EL (cell line): ENCODE measurements at places on chromosomes 5 and 9.

GRCh38 chr5:139664727-139665351, 16.7 kb downstream of the CXXC5 start:
- no peak for DNase-seq

DNA sequence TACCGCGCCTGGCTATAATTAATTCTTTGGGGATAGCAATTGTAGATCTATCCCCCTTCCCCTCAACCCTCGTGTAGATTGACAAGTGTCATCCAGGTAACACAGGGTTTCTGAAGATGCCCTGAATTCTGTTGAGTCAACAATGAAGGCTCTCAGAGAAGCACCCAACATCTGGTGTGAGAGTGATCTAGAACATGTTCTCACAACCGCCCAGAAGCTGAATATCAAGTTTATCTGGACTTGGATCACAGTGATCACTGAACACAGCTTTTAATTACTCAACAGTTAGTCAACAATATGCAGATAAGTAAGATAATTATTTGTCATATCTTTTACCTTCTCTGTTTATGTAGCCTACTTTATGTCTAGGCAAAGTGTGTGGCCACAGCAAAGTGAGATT, 204.2 kb upstream of the RGMB start:
- no peak for DNase-seq

GRCh38 chr5:27906931-27907601, 868.7 kb upstream of the CDH9 start:
- no peak for DNase-seq

- DNase-seq: peak; percentile 39
Measured at GRCh38 chr9:111598733-111599091, 735 bp downstream of the PTGR1 start.

- DNase-seq: no peak
Measured at GRCh38 chr5:149546974-149547373, 4.3 kb downstream of the CSNK1A1 start.

DNA sequence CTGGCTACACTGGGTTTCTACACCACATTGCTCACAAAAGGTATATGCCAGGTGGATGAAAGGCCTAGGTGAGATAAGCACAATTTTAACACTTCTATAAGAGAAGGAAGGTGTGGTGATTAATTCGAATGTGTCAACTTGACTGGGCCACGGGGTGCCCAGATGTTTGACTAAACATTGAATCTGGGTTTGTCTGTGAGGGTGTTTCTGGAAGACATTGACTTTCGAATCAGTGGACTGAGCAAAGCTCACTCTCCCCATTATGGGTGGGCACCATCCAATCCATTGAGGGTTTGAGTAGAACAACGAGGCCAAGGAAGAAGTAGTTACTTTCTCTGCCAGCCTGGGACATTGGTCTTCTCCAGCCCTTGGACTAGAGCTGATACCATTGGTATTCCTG, 78.2 kb upstream of the COL5A1 start:
- DNase-seq: no peak

DNA sequence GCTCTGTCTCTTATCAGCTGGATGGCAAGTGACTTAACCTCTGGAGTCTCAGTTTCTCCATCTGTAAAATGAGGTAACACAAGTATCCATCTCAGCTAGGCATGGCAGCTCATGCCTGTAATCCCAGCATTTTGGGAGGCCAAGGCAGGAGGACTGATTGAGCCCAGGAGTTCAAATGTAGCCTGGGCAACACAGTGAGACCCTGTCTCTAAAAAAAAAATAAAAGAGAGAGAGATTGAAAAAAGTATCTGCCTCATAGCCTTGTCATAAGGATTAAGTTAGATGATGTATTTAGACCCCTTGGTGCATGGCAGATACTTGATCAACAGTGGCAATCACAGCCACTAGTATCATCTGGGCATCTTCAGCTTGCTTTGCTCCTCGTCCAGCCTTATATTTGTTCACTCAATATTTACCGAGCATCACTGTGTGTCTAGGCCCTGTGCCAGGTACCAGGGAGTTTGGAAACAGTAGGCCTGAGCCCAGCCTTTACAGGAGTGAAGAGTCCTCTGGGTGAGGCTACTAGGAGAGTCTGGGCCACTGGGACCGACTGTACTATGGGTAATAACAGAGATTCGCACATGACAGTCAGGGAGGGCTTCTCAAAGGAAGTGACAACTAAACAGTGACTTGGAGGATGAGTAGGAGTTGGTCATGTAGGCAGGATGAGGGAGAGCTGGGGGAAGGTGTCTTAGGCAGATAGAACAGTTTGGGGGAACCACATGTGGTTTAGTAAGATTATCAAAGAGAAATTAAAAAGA, 34.2 kb downstream of the CORO2A start:
- no peak for DNase-seq

GRCh38 chr9:7608261-7608660, 191.3 kb downstream of the DMAC1 start:
- DNase-seq: no peak

- peak; percentile 66 for DNase-seq
Measured at GRCh38 chr5:127934791-127935256, 148.7 kb upstream of the SLC12A2 start.

DNA sequence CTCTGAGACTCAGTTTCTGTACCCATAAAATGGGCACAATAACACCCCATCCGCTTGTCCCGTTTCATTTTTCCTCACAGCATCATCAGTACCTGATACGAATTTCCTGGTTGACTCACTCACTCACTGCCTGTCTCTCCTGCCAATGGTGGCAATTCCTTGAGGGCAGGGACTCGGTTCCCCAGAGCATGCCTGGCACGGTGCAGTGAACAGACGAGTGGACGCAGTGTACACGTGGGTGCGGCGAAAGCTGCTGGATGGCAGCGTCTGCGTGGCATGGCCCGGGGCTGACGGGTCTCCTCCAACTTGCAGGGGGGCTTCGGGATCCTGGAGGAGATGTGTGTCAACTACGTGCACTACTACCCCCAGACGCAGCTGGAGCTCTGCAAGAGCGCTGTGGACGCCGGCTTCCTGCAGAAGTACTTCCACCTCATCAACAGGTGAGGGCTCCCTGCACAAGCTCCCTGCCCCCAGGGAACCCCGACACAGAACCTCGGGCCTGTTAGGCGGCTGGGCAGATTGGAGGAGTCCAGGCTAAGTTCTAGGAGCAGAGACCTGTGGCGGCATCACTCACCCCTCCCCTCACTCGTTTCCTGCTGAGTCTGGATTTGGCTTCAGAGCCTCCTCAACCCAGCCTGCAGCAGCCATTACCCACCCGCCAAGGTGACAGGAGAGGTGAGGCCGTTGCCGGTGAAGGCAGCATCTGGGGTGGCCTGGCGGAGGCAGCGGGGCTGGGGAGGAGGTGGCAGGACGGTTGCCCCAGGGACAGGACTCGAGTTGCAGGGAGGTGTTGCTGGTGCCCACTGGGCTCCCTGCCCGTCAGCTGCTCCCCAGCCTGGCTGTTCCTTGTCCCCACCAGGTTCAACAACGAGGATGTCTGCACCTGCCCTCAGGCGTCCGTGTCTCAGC, 20.3 kb downstream of the DBH start:
- DNase-seq: no peak

DNA sequence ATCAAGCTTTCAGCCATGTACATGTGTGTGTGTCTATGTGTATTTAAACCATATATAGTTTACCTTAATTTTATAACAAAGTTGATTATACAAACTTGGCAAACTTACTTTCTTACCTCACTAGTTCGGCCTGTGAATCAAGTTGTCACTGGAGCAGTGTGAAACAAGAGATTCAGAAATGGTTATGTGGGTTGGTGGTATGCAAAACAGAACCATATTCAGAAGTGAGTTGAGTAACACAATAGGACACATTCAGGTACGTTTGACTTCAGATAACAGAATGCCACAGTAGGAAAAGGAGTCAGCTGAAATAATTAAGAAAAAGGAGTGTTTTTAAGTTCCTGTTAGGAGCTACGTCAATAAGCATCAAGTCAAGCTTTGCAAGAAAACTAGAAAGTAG, 21.5 kb downstream of the XPA start:
- DNase-seq: no peak

- no peak for DNase-seq
Measured at GRCh38 chr9:97577051-97577450, 56.1 kb downstream of the TSTD2 start.

GRCh38 chr9:95025213-95026147, 292.0 kb downstream of the FANCC start:
- peak; percentile 97 for DNase-seq

GRCh38 chr5:139566611-139567010, 5.5 kb downstream of the UBE2D2 start:
- no peak for DNase-seq

DNA sequence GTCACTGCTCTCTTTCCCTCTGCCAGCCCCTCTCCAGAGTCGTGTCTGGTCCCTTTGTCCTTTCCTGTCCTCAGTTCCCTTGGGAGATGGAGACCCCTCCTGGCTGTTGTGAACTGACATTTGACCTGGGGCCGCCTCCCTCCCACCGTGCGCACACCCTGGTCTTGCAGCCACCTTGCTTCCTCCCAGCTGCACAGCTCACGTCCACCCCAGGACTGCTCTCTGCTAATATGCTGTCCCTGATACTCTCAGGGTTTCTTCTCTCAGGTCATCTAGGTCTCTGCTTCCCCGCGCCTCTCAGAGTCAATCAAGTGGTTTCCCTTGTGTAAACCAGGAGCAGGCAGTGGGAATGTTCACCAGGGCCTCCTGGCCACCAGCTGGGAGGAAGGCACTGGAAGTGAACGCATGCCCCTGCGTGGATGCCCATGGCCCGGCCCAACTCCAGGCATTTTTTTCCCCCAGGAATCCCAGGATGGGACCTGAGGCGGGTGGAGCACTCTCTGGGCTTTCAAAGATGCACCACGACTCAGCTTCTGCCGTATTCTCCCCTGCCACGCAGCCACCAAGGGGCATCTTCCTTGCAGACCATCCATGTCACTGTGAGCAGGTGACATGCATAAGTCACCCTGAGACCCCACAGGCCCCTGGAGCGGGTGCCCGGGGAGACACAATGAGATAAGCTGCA, 142.4 kb downstream of the OLFM1 start:
- no peak for DNase-seq

GRCh38 chr5:179470201-179470600, 80.2 kb upstream of the RUFY1 start:
- no peak for DNase-seq

DNA sequence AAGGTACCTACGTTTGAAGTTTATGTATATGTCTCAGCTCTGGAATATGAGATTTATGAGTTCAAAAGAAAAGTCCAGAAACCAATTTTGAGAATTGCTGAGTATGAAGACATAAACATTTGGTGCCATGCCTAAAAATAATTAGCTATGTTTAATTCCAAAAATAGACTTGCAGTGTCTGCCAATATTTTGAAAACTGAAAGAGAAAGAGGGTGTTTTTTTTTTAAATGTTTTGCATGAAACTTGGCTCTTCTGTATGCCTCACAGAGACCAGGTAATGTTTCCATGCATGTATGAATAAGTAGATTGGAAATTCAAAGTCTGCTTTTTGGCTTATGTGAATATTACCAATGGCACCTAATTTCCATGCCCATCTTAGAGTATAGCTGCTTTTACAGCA, 634.4 kb upstream of the C9orf72 start:
- DNase-seq: no peak

DNA sequence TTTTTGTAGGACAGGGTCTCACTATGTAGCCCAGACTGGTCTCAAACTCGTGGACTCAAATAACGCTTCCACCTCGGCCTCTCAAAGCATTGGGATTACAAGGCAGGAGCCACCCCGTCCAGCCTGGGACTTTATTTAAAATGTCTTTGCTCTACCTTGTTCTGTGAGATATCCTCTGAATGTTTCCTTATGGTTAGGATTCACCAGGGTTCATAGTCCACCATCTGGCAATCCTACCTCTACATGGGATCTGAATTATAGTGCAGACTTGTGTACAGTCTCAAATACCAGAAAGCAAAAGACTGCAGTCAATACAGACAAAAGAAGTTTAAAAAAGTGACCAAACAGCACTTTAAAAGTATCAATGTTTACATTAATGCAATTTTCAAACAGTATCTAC, 10.1 kb downstream of the ISCA1 start:
- DNase-seq: no peak

GRCh38 chr5:118857700-118858099, 130.6 kb downstream of the DTWD2 start:
- DNase-seq: no peak

- DNase-seq: no peak
Measured at GRCh38 chr9:80143899-80144298, 572.1 kb downstream of the TLE4 start.

- DNase-seq: peak; percentile 48
Measured at GRCh38 chr5:112186401-112186990, 232.6 kb downstream of the EPB41L4A start.

DNA sequence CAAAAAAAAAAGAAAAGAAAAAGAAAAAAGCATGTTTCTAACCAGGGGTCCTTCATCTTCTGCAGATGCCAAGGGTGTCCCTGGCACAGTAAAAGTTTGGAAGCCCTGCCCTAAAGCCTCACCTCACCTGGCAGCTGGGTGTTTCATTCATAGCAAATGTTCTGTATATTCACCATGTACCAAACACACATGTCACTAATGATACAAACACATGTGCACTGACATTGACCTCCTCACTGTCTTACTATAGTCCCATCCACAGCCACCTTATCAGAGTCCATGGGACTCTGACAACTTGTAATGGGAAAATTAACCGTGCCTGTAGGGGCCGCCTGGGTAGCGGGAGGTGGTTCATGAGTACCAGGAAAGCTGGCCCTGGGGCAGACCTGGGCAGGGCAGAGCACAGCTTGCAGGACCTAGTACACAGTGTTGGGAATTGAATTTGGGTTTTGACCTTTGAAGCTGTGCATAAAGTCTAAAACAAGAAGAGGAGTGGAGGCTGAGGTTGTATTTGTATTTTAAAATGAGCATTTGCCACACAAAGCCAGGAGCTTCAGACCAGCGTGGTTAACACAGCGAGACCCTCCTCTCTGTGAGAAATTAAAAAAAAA, 6.4 kb upstream of the MGAT4B start:
- DNase-seq: no peak

DNA sequence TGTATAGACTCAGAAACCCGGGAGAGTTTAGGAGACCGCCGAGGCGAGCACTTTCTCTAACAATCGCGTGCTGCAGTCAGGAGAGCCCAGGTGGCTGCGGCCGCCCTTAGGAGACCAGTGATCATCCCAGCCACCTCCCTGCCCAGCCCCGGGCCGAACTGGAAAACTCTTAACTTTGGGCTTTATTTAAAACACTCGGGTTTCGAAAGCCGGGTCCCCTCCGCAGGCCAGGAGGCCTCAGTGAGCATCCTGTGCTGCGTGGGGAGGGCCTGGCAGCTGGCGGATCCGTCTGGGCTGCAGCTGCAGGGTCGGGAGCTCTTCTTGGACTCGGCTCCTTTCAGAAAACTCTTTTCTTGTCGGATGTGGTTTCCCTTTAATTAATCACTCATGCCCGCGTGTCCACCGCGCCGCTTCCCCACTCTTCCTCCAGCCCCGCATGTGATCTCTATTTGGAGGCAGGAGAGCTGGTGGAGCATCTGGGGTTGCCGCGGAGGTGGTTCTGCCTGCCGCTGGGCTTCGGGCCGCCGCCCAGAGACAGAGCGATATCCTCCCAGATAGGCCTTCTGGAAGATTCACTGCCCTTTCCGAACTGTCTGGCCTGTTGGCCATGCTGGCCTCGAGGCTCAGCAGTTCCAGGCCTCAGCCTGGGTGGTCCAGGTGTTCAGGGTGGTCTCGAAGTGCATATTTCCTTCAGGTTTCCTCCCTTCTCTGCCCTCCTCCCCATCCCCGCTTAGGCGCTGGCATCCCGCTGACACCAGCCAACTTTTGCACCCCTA, 59.5 kb downstream of the TMEM174 start:
- DNase-seq: peak; percentile 42

- DNase-seq: no peak
Measured at GRCh38 chr9:113299800-113300292, 3.3 kb downstream of the RNF183 start.

- peak; percentile 37 for DNase-seq
Measured at GRCh38 chr5:107516452-107517184, 154.1 kb downstream of the EFNA5 start.
